ENCODE measurements at places on chromosomes 6 and 20. TPM values are rescaled to one million over a fixed set of nuclear protein-coding genes. Genes with fewer than 3 reads are reported as not detected.
A peak's percentile ranks its signal among the peaks of the same experiment; 100 is the strongest.

DNA sequence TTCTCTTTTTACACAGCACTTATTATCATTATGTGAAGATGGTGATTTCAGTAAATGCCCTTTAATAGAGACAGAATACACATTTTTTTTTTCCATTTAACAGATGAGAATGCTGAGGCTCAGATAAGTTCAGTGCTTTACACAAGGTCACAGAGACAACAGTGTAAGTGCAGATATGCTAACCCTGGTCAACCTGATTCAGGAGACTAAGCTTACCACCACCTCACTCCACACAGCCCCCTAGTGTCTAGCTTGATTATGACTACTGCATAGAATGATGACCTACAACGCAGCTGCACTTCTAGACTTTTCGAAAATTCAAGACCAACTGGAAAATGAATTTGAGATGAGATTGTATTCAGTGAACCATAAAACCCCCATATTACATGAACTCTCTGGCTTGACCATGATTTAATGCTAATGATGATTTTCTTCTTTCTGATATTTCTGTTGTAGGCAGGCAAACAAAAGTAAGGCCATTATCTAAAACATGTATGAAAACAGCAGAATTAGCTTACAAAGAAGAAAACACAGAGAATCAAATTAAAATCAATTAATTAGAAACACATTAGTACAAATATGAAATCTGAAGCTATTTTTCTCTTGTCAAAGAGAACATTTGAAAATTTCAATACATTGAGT, 212.1 kb upstream of the PHACTR1 start:
- DNase-seq: peak; percentile 40

GRCh38 chr6:75556240-75556639, 45.4 kb upstream of the SENP6 start:
- DNase-seq: no peak

EEF1A2 gene
- total RNA-seq: 23.1 TPM

GRCh38 chr6:2900821-2901644, 2.1 kb downstream of the SERPINB9 start:
- DNase-seq: no peak

TFAP2A gene
- not detected for total RNA-seq

DNA sequence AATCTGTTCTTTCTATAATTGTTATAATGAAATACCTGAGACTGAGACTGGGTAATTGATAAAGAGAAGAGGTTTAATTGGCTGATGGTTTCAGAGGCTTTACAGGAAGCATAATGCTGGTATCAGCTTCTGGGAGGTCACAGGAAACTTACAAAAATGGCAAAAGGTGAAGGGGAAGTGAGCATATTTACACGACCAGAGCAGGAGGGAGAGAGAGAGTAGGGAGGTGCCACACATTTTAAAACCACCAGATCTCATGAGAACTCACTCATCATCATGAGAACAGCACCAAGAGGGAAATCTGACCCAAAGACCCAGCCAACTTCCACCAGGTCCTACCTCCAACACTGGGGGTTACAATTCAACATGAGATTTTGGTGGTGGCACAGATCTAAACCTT, 2.6 kb upstream of the SIRPB1 start:
- DNase-seq: no peak
